ENCODE measurements at places on chromosomes 5 and 9. TPM values are rescaled to one million over a fixed set of nuclear protein-coding genes. Genes with fewer than 3 reads are reported as not detected.

The LECT2 gene
- not detected for total RNA-seq

The UNC5A gene
- 9.3 TPM for total RNA-seq

The AFAP1L1 gene
- 6.1 TPM for total RNA-seq

The OLFM1 gene
- 68.8 TPM for total RNA-seq

The LRRC70 gene
- 8.0 TPM for total RNA-seq

The GTF2H2C gene
- total RNA-seq, result 81.4 TPM

The TTC16 gene
- total RNA-seq, result not detected

The TAF11L9 gene
- total RNA-seq, result not detected

The SH3PXD2B gene
- total RNA-seq, result 21.0 TPM

The C9 gene
- not detected for total RNA-seq

The SEMA4D gene
- total RNA-seq, result 18.4 TPM

GRCh38 chr5:45274241-45274640, 421.9 kb downstream of the HCN1 start:
- no peak for DNase-seq

- DNase-seq, result no peak
Measured at GRCh38 chr5:130528474-130528873, 624.2 kb downstream of the CHSY3 start.

- DNase-seq, result no peak
Measured at GRCh38 chr5:137078171-137078665, 420.9 kb downstream of the SPOCK1 start.

DNA sequence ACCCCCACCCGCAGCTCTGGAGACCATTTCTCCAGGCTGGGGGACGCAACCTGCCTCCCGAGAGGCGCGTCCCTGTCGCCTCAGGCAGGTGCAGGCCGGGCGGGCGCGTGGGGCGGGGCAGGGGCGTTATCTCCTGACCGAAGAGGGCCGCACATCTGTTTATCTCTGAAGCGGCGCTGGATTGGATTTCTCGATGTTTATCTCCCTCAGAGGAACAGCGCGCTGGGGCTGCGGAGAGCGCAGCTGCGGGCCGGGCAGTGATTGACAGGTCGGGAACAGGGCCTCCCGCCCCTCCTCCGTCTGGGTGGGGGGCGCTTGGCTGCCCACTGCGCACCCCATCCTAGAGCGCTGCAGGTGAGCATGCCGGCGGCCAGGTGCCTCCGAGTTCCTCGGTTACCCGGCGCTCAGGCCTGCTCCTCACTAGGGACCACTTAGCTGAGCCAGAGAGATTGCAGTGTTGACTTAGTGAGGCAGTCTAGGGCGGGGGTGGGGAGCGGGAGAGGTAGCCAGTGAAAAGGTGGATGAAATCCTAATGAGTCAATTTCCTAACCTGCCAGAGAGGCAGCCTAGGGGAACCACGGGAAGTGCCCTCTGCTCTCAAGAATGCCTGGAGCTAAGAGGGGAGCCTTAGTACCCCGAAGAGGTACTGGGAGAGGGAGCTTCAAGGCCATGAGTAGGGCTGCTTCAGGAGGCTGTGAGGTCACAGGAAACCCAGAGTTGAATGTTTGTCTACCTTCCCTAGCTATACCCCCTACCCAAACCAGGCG, 39.6 kb upstream of the TIFAB start:
- no peak for DNase-seq

GRCh38 chr5:43290726-43291125, 22.5 kb downstream of the HMGCS1 start:
- DNase-seq, result no peak

DNA sequence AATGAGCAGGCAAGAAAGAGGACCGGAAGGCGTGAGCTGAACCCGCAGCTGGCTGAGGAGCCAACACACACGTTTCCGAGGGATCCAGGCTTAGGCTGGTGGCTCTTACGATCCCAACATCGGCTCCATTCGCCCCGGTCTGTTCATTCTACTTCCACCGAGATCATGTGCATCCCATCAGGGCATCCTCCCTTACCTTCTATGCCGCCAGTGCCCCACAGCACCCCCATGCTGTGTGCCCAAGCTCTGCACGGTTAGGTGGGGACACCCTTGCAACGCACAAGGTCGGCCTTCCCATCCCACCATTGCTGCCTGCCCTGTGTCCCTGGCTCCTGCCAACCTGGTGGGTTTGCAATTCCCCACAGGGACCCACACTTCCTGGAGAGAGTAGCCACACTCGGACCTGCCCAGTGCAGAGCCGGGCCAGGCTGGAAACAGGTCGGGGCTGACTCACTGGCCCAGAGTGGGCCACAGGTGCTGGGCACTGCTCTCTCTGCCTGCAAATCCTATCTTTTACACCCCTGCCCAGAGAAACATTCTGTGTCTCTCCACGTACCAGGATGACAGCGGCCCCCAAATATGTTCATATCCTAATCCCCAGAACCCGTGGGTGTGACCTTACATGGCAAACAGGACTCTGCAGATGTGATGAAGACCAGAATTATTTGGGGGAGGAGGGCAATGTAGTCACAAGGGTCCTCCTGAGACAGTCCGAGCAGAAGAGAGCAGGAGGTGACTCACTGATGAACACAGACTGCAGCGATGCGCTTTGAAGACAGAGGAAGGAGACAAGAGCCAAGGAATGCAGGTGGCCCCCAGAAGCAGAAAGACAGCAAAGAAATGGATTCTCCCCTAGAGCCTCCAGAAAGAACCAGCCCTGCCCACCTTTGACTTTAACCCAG, 182.2 kb downstream of the AUH start:
- no peak for DNase-seq

DNA sequence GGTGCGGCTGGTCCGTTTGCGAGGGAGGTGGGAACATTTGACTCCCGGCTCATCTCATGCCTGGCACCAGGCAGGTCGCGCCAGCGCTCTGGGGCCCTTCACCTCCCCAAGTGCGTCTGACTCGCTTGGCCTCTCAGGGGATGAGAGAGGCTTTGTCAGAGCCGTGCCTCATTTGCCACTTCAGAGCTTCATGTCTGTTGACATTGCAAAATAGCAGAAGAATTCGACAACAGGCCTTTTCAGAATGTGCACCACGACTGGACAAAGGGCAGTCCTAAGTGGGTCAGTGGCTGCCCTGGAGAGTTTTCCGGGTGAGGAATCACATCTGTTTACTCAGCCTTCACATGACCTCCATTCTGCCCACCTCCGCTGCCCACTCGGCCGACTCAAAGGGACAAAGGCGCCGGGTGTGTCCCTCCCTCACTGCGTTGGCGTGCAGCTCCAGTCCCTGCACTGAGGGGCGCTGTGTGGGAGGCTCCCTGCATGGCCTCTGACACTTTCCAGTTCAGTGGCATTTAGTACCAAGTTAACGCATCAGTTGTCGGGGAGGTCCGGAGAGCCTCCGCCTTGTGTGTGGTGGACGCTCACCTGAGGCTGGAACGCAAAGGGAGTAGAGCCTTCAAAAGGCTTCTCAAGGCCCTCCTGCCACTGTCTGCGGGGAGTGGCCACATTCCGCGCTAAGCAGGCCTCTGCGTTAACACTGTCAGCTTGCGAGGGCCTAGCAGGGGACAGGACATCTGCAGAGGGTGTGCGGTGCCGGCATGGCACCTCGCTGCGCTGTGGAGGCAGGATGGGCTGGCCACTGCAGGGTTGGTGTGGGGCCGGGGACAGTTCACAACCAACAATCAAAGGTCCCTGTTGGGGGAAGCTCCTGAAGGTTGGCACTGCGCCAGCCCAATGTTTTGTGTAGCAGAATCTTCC, 171.5 kb downstream of the NXNL2 start:
- DNase-seq, result no peak

- DNase-seq, result no peak
Measured at GRCh38 chr5:177426566-177427210, at the start of gene GRK6. GRK6 (plus strand) TSS chr5:177426676; CDS start chr5:177426846, 170 bp downstream.

DNA sequence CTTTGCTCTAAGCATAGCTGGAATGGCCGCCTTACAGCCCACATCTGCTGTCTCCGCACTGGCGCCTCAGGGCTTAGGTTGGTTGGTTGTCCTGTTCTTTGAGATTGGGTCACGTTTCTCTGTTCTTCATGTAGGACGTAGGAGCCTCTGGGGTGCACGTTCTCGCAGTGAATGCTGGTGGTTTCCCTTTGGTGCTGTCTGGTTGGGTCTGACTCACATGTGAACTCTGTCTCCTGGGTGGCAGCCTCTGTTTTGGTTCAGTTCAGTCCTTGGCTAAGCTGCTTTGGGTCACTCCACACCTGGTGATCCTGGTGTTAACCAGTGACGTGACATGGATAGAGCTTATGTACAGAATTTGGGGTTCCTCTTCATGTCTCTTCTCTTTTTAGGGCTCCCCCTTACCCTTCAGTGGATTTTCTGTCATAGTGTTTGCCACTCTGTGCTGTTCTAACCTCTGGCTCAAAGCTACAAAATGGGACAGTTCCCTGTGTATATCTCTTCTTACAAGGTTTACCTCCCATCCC, 12.6 kb upstream of the LPCAT1 start:
- DNase-seq, result no peak

DNA sequence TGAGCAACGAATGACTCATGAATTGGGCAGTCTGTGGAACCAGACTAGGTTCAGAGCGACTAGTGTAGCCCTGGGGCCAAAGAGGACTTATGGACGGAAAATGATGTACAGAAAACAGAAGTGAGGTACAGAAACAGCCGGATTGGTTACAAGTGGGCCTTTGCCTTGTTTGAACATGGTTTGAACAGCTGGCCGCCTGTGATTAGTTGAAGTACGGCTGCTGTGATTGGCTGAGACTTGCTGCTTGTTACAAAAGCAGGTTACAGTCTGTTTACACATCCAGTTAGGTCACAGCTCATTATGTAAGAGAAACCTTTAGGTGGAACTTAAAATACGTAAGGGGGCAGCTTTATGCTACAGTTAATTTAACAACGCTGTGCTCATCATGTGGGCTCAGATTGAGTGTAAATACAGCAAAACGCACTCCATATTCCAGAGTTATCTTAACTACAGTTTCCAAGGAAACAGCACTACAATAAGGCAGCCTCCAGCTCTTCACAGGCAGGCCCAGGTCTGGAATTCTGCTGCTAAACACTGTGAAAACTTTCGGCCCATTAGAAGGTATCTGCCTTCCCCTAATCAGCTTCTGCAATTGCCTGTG, 6.5 kb downstream of the AMACR start:
- DNase-seq, result no peak

DNA sequence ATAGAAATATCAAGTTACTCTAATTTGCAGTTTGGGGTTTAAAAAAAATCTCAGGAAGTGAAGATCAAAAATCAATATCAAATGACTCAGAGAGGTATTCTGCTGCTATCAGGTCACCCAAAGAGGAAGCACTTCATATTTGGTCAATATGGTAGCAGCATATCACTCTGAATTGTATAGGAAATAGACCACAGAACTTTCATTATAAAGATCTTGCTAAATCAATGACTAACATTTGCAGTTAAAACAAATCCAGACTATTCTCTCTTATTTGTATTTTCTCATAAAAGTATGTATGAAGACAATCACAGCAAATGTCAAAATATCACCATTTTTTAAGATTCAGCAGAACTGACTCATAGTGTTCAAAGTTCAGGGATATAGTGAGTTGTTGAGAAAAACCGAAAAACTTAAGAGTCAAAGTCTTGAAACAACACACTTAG, 105.8 kb upstream of the PCSK1 start:
- no peak for DNase-seq

GRCh38 chr5:39526914-39527477, 102.2 kb upstream of the DAB2 start:
- no peak for DNase-seq

- DNase-seq, result peak; percentile 46
Measured at GRCh38 chr5:140108093-140109017, 5.6 kb upstream of the PURA start.

- peak; percentile 35 for DNase-seq
Measured at GRCh38 chr9:72356041-72356582, 8.9 kb downstream of the ZFAND5 start.

GRCh38 chr5:1732945-1733344, 66.7 kb downstream of the MRPL36 start:
- DNase-seq, result no peak

DNA sequence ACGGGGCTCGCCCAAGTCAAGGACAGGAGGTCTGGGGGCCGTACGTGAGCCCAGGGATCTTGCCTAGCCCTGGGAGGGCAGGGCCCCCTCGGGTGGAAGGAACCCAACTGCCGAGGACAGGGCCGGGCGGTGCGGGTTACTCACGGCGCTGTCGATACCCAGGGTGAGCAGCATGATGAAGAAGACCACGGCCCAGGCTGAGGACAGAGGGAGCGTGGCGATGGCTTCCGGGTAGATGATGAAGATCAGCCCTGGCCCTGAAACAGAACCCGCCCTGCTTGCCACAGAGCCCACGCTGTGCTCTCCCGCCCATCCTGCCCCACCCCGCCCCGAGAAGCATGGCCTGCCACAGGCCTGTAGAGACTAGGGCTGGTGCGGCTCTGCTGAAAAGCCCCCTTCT, 34.1 kb downstream of the SLC6A3 start:
- no peak for DNase-seq

DNA sequence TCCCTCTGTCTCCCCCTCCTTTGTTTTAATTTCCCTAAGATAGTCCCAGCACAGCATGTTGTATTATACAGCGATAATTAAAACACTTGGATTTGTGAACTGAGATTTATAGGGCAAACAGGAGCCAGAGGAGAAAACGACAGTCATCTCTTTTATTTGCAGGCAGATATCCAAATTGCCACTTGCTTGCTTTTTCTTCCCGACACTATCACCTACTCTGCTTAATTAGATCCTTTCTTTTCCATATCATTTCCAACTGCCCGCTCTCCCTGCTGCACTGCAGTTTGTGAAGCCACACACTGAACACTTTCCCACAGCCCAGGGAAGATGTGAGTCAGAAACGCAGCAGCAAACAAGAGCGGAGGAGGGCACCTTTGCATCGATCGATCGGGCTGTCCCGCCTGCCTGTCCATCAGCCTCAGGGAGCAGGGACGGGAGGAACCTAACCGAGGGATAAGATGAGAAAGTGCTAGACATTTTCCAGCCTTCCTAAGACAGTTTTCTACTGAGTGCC, 35.8 kb upstream of the SPRY4 start:
- no peak for DNase-seq

DNA sequence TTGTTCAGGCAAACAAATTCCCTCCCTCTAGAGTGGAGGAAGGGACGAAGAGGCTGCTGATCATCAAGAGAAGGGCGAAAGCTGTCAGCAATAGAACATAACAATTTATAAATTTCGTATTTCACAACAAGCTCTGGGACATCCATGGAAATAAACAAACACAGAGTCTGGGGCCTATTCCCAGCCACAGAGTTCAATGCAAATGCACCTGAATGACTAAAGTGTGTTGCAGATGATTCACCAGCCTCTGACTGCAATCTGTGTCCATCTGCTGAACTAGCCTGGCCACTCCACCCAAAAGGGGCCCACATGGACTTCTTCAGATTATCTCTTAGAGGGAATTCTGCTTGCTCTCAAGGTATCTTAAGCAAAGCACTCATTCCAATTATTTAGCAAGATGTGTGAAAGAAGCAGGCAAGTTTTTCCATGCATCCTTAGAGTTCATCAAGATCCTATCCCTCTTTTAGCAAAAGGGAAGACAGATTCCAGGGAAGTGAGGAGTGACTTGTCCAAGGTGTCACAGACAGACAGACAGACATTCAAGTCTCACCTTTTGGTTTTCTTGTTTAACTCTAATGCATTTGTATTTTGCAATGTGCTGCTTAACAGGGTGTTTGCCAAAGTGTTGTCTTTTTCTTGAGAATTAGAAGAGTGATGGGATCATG, 307.8 kb upstream of the PAPPA start:
- no peak for DNase-seq
